Omental fat pad (tissue), 4 donors: ENCODE measurements at places on chromosomes 4 and X.
A peak's percentile ranks its signal among the peaks of the same experiment; 100 is the strongest.

GRCh38 chrX:148763896-148764295, 263.5 kb downstream of the AFF2 start:
- DNase-seq, result no peak

GRCh38 chr4:87806520-87806919, 7.2 kb downstream of the IBSP start:
- no peak for DNase-seq

GRCh38 chr4:110959041-110959643, 336.3 kb upstream of the PITX2 start:
- DNase-seq, result no peak

DNA sequence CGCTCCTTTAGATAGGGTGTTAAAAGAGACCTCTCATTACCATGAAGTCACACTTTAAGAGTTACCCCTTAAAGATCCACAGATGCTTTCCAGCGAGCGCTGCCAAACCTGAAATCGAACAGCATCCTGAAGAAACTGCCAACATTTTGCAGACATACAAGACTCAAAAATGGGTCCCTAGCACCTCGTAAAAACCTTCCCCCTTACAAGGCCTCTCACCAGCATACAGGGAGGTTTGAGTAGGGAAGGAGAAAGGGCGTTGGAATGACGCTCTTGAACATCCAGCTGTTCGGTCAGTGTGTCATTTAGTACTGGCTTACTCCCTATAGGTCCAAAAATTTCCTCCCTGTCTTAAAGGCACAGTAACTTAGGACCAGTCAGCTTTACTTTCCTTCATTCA, 45.3 kb upstream of the PGRMC1 start:
- DNase-seq, result no peak

DNA sequence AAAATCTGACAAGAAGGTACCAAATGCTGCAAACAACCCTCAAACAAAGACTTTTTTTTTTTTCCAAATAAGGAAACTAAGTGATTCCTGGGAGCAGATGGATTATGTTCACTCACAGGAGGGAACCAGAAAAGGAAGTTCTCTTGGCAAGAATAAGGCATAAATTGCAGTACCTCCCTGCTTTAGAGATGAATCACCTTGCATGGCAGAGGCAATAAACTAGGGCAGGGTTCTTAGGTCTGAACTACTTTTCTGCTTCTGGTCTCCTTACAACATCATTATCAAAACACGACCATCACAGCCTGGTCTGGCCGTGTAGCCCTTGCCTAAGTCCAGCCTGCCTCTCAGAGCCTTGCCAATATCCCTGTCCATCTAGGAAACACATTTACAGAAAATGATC, 6.3 kb downstream of the TMEM31 start:
- no peak for DNase-seq

- DNase-seq, result no peak
Measured at GRCh38 chr4:7213807-7214206, 21.5 kb downstream of the SORCS2 start.

GRCh38 chrX:75303795-75304194, 29.9 kb downstream of the UPRT start:
- no peak for DNase-seq

- DNase-seq, result peak; percentile 80
Measured at GRCh38 chr4:158671665-158671914, at the start of gene C4orf46. C4orf46 (minus strand) TSS chr4:158671887; CDS start chr4:158671801, 86 bp downstream.

GRCh38 chrX:54944816-54945215, 24.2 kb downstream of the TRO start:
- no peak for DNase-seq

DNA sequence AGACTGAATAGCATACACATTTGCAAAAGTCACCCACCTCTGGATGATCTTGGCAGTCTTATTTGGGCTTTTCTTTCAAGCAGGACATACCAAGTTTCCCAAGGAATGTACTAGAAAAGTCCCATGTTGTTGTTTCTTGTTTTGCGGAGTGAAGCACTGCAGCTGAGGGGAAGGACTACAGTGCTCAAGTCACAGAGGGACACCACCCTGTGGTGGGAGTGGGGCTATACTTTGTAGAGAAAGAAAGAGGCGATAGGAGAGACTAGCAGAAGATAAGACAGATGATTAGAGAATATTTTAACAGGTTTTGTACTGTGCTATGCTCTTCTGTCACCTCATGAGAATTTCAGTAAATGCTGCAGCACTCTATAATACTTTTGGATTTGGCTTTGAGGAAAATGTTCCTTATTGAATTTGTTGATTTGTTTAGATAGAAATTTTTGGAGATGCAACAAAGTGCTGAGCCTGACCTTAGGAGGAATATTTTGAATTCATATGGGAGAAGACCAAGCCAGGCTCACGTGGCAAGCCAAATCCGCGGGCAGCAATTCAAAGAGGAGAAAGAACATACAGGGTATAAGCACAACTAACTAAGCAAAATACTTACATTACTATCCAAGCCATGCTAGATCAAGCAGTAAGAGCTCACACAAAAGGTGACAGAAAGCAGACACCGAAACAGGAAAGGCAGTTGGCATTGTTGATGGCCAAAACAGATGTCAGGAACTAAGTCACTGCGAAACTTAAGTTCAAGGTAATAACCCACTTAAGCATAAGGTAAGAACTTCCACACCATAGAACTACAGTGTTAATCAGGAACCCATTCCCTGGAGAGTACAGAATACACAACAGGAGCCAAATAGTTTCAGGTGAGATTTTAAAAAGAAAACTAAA, 280.3 kb upstream of the INTU start:
- DNase-seq, result no peak

DNA sequence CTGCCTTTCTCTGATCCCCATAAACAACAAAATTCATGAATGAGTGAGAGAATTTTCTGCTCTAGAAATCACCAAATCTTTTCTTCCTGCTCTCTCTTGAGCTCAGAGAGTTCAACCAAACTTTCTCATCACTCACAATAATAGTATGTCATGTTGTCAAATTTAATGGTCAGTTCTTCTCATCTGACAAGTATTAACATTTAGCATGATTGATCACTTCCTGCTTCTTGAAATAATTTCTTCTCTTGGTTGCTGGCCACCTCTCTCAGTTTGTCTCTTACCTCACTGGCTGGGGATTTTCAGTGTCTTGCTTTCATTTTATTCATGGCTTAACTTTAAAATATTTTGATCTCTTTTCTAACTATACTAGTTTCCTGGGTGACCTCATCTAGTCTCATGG, 25.5 kb upstream of the FGF5 start:
- DNase-seq, result no peak

DNA sequence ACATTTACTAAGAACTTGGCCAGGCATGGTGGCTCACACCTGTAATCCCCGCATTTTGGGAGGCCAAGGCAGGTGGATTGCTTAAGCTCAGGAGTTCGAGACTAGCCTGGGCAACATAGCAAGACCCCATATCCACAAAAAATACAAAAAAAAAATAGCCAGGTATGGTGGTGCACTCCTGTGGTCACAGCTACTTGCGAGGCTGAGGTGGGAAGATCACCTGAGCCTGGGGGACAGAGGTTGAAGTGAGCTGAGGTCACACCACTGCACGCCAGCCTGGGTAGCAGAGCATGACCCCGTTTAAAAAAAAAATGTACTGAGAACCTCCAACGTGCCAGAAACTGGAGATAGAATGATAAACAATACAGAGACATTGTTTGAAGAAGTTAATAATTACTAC, 8.0 kb downstream of the OPRPN start:
- no peak for DNase-seq

GRCh38 chr4:90841676-90842075, 714.5 kb downstream of the CCSER1 start:
- no peak for DNase-seq
